ENCODE measurements at places on chromosomes 1 and 21.

DNA sequence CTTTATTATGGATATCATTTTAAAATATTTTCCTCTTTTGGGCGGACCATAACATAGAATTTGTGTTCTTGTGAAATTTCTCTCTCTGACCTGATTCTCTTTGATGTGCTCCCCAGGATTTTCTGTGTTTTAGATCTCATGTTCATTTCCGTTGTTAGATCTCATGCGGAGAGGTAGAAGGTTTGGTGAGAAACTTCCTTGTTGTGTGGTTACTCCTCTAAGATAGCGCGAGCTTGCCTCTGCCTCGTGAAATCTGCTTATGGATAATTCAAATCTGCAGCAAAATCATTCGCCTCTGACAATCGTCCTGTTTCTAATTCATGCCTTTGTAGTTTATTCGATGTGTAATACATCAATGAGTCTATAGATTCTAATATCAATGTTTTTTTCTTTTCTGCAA, 580.4 kb downstream of the USP25 start:
- no peak for DNase-seq

DNA sequence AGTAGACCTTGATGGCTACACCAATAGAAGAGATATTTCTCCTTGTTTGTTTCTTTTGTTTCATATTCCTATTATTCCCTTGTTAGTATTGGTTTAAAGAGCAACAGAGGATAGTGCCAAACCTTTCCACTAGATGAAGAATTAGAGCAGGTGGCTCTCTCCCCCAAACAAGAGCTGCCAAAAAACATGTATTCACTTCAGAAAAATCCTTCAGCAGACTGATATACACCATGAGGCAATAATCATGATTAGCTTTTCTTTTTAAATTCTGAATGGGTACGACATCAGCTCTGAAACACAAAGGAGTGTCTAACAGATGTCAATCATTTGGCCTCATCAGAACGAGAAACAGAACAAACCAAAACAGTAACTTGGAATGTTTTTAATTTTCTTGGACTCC, 67.3 kb upstream of the MAP10 start:
- DNase-seq = no peak

DNA sequence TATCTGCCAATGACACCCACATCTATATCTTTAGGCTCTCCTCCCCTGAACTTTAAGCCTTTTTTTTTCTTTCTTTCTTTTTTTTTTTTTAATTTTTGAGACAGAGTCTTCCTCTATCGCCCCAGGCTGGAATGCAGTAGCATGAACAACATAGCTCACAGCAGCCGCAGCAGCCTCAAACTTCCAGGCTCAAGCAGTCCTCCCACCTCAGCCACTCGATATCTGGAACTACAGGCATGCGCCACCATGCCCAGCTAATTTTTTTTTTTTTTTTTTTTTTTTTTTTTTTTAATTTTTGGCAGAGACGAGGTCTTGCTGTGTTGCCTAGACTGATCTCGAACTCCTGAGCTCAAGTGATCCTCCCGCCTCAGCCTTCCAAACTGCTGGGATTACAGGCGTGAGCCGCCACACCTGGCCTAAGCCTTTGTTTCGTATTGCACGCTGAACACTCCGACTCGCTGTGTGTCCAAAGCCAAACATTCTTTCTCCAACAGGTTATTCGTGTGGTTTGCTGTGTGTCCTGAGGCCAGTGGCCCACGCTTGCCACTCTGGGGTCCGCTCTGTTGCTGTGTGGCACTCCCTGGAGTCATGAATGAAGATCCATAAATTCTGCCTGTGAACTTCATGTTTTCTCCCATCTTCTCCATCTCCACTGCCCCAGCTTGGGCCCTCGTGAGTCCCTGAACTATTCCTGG, 119.4 kb downstream of the CAMTA1 start:
- DNase-seq = no peak

GRCh38 chr1:94721240-94721639, 98.9 kb upstream of the SLC44A3 start:
- DNase-seq = no peak

- no peak for DNase-seq
These were observed 4.1 kb upstream of the PEF1 start for GRCh38 chr1:31648641-31649357.

GRCh38 chr1:60229821-60230220, 156.3 kb upstream of the C1orf87 start:
- no peak for DNase-seq

- no peak for DNase-seq
These were observed 71.0 kb downstream of the RGS13 start for GRCh38 chr1:192706936-192707335.

DNA sequence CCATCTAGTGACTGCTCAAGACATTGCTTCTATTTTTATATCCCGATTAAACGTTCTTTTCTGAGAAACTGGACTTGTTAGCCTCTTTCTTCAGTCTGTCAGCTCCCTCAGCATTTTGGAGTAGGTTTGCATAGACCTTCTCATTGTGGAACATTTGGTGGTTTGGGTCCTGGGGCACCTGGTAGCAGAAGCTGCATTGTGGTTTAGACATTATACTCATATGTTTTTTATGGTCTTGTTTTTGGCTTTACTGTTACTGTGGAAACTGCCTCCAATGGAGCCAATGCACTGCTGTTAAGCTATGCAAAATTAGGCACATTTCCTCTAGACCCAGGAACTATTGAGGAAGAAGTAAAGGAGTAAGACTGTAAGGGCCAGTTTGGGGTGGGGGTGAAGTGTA, 36.7 kb upstream of the LRRC8B start:
- no peak for DNase-seq

Measured in neural crest cell (in vitro differentiated cells).